ENCODE measurements at places on chromosomes 1 and 21. TPM values are rescaled to one million over a fixed set of nuclear protein-coding genes. Genes with fewer than 3 reads are reported as not detected.
A peak's percentile ranks its signal among the peaks of the same experiment; 100 is the strongest.

The CHODL gene
- 1.3 TPM for total RNA-seq

The MNDA gene
- not detected for total RNA-seq

- peak; percentile 18 for DNase-seq
Measured at GRCh38 chr1:107750364-107750959, 214.5 kb downstream of the VAV3 start.

DNA sequence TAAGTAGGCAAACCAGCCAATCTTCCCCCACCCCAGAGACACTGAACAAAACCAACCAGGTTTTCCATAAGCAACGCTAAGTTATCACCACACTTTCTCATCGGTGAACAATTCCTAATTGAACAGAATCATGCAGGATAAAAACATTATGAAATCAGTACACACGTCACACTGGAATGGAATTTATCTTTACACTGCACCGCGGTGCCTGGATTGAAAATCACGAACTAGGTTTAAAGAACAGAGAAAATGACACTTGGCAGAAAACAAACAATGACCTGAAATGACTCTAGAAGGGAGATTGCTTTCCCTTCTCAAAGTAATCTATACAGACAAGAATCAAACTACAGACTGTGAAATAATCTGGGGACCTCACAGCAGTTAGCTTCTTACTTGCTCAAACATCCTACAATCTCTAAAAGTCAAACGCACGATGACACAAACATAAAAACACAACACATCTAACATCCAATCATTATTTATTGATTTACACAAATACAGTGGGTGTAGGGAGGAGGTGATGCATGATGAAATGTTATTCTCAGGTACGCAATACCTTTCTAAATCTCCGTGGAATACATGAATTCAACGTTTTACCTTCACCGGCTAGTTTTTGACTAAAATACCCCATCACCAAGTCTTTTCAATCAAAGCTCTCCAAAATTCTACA lies 1.9 kb downstream of the EIF4G3 start:
- no peak for DNase-seq

The OR2T2 gene
- not detected for total RNA-seq

The SPRR3 gene
- not detected for total RNA-seq

The RUNX3 gene
- 0.38 TPM for total RNA-seq

GRCh38 chr1:3405974-3406867 lies 48.2 kb upstream of the ARHGEF16 start:
- DNase-seq = no peak

GRCh38 chr21:37281579-37281978 lies 14.4 kb upstream of the VPS26C start:
- no peak for DNase-seq

DNA sequence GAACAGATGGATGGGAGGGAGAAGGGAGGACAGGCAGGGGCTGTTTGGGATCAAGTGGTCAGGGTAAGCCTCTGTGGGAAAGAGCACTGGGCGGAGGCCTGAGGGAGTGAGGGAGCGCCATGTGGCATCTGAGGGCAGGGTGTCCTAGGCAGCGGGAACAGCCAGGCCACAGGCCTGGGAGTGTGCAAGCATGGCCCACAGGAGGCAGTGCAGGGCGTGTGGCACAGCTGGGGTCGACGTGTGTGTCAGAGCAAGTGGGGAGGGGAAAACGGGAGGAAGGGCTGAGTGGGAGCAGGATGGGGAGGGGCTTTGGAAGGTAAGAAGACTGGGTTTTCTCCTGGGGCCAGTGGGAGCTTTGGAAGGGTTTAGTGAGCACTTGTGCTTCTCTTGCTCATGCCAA lies 143.4 kb downstream of the SYF2 start:
- DNase-seq = no peak

DNA sequence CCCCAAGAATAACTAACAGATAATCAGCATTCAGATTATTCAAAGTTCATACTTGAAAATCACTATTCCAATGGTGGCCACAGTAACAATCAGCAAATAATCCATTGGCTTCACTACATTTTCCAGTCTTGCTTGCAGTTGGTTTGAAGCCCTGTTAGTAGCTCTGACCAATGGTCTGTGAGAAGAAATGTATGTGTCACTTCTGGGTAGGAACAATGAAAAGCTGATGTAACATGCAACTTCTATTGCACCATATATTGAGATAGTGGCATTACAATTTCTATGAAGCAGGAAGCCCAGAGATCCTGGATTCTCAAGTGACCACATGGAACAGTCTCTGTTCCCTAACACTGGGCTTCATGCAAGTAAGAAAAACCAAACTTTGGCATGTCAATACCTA lies 250.9 kb upstream of the DAB1 start:
- no peak for DNase-seq

- no peak for DNase-seq
Measured at GRCh38 chr1:61111084-61112004, 29.0 kb downstream of the NFIA start.

The DYNLT4 gene
- total RNA-seq = 0.41 TPM

The FH gene
- 53.6 TPM for total RNA-seq

- DNase-seq = no peak
Measured at GRCh38 chr1:91022518-91022929, 689 bp upstream of the ZNF644 start.

DNA sequence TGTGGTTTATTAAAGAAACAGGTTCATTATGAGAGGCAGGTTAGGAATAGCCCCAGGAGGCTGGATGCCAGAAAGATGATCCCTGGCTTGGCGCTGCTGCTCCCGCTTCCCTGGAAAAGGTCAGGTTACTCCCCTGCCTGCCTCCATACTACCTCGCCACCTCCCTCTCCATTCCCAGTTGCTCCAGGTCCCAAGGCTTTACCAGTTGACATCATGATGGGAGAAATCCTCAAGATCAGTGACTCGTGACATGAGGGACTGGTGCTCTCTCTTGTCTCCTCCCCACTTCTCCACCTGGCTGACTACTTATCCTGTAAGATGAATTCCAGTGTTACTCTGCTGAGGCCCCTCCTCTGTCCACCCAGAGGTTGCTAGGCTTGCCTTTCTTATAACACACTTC lies 19.7 kb downstream of the VASH2 start:
- no peak for DNase-seq

The LMX1A gene
- not detected for total RNA-seq

DNA sequence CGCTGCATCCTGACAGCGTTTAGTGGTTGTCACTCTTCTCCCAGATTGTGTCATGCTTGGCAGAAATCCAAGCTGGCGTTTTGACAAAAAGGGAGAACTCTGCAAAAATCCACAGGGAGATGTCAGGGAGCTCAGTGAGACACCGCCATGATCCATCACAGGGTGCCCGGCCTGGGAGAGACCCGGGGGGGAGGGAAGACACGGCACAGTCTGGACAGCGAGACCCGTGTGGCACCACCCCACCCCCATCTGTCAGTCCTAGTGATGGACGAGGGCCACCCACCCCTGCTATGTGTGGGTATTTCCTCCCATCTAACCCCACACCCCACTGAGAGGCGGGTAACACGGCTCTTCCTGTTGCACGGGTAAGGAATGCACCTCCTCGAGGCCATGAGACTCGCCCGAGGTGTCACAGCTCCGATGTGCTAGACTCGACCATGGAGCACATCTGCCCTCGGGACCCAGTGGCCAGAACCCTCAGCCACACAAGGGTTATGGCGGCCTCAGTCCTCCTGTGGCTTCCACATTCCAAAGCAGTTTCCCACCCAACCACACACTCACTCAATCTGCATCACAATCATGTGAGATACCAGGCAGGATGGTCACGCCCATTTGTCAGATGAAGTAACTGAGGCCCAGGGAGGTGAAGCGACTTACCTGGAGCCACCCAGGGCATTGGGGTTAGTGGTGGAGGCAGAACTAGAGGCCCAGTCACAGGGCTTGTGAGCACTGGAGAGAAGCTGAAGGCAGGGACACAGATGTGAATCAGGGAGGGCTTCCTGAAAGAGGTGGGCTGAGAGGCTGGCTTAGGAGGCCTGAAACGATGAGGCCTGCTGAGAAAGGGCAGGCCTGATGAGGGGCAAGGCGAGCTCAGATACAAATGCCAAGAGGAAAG lies 688.5 kb downstream of the MATN1 start:
- no peak for DNase-seq

The AADACL4 gene
- not detected for total RNA-seq

The EDEM3 gene
- total RNA-seq = 20.2 TPM

DNA sequence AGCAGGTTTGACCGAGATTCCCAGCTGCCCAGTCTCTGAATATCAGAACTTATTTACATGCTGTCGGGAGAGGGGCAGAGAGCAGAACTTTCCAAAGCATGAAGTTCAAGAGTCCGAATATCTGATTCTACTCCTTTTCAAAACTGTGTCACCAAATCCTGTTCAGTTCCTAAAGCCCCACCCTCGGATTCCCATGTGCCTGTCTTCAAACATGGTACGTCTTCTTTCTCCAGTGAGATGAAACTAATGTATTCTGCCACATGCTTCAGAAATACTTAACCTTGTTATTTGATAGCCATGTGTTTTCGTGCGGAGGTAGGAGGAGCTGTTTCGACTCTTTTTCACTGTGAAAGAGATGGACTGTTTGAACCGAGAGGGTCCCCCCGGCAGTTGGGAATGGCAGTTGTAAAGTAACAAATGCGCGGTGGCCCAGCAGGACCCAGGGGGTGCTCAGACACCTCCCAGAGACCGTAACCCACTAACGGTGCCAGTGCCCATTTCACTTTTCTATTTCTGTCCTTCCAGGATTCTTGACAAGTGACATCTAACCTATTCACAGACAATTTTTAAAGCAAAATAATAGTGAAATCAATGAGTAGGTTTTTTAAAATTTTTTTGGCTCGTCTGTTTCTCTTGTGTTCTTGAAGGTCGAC lies 67.2 kb downstream of the ZBTB18 start:
- DNase-seq = peak; percentile 4

The ZFP69B gene
- 8.1 TPM for total RNA-seq

Data from kidney epithelial cell (primary cell).